K562 (cell line): ENCODE measurements at places on chromosomes 2 and 18. TPM values are rescaled to one million over a fixed set of nuclear protein-coding genes. Genes with fewer than 3 reads are reported as not detected.

Gene SYT4
- total RNA-seq = not detected in 2 replicates

- H3K4me3 ChIP-seq = no peak overlapping the region
- no peaks in the 10 kb centered on the region for H3K36me3 ChIP-seq
- H3K27me3 ChIP-seq = no peaks in the 10 kb centered on the region
- no peak for DNase-seq
Measured at GRCh38 chr2:115574667-115575066, 1132.2 kb downstream of the DPP10 start.

Gene DSG1
- total RNA-seq = 0.09 and 0.13 TPM in 2 replicates

- H3K36me3 ChIP-seq = no peaks in the 10 kb centered on the region
- H3K4me3 ChIP-seq = no peak overlapping the region
- H3K4me1 ChIP-seq = no peaks in the 10 kb centered on the region
- no peaks in the 10 kb centered on the region for H3K27me3 ChIP-seq
- no peak overlapping the region for H3K27ac ChIP-seq
Measured at GRCh38 chr18:41870191-41870590, 84.8 kb upstream of the PIK3C3 start.

GRCh38 chr2:166376873-166377272, 1.1 kb upstream of the SCN9A start:
- peak overlapping the region; percentile 83 for H3K27ac ChIP-seq
- peaks cover 4% of the 10 kb centered on the region; the same call in 1 of the 2 replicates for H3K4me1 ChIP-seq
- peak overlapping the region; percentile 62 for H3K4me3 ChIP-seq
- no peaks in the 10 kb centered on the region for H3K36me3 ChIP-seq
- no peak for DNase-seq

GRCh38 chr2:12923907-12924610, 207.3 kb downstream of the TRIB2 start:
- no peaks in the 10 kb centered on the region for H3K36me3 ChIP-seq
- no peak overlapping the region for H3K27ac ChIP-seq
- no peaks in the 10 kb centered on the region for H3K4me1 ChIP-seq
- no peaks in the 10 kb centered on the region for H3K27me3 ChIP-seq
- DNase-seq = no peak

DNA sequence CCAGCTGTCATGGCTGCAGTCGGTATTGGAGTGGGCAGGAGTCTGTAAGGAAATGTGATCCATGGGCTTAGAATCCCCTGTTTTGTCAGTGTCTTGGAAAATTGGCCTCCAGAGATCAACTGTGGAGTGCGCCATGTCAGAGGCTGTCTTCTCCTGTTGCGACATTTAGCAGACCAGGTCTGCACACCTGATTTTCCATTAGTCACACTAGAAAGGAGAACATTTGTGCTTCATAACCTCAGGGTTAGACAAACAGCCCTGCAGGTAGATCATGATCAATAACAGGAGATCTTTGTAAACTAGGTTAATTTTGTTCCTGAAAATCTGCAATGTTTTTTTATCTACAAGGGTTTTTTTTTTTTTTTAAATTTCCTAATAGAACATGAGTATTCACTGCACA, 28.0 kb downstream of the LDLRAD4 start:
- H3K36me3 ChIP-seq = no peaks in the 10 kb centered on the region
- H3K27ac ChIP-seq = no peak overlapping the region
- H3K4me3 ChIP-seq = no peak overlapping the region
- H3K4me1 ChIP-seq = no peaks in the 10 kb centered on the region

GRCh38 chr2:151265991-151266390, 4.3 kb upstream of the RBM43 start:
- H3K27ac ChIP-seq = no peak overlapping the region
- peaks cover 5% of the 10 kb centered on the region; the same call in 1 of the 3 replicates for H3K36me3 ChIP-seq
- H3K4me3 ChIP-seq = no peak overlapping the region
- H3K4me1 ChIP-seq = peaks cover 13% of the 10 kb centered on the region

DNA sequence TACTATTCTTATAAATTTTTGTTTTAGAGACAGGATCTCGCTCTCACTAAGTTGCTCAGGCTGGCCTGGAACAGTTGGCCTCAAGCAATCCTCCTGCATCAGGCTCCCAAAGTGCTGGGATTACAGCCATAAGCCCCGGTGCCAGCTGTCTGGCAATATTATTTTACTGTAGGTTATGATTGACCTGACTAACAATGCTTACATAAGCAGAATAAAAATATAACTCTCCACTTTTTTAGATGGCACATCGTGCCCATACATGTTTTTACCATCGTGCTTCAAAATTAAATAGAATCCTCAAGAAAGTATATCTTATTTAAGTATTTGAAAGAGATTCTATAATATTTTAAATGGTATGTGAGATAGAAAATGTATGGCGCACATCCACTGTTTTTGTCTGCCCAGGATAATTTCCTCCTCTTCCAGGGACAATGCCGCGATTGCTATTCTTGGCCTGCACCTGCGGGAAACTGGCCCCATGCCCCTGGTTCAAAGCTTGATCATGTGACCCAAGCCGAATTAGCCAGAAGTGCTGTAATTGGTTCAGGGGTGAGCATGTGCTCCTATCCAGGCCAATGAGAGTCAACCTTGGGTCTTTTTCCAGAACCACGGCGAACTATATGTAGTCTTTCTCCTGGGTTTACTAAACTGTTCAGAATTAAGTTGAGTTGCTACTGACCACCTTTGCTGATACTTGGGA, 38.3 kb upstream of the GREB1L start:
- H3K27ac ChIP-seq = no peak overlapping the region
- H3K4me1 ChIP-seq = no peaks in the 10 kb centered on the region
- peaks cover 4% of the 10 kb centered on the region; the same call in 2 of the 3 replicates for H3K27me3 ChIP-seq
- no peak overlapping the region for H3K4me3 ChIP-seq
- H3K36me3 ChIP-seq = no peaks in the 10 kb centered on the region

- H3K27me3 ChIP-seq = no peaks in the 10 kb centered on the region; the same call in 2 of the 3 replicates
- H3K27ac ChIP-seq = no peak overlapping the region
- H3K4me1 ChIP-seq = no peaks in the 10 kb centered on the region
- no peak for DNase-seq
- no peaks in the 10 kb centered on the region for H3K36me3 ChIP-seq
Measured at GRCh38 chr2:136214307-136215200, 96.6 kb upstream of the CXCR4 start.

DNA sequence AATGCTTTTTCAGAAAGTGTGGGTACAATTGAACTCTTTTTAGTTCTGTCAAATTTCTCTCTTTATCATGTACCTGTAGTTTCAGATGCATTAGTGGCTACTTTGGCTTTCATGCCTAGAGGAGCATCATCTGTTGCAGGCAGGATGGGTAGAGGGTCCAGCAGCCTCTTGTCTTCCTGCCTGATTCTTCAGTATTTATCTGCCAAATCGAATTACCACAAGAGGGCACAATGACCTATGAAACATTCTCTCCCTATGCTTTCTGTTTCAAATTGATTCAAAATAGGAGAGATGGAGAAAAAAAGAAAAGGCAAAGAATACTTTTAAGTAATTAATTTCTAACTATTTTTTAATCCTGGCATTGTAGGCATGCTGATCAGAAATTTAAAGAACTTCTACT, 477.2 kb downstream of the TRIB2 start:
- H3K27ac ChIP-seq = no peak overlapping the region
- no peak for DNase-seq
- H3K4me1 ChIP-seq = no peaks in the 10 kb centered on the region
- no peaks in the 10 kb centered on the region for H3K36me3 ChIP-seq
- H3K27me3 ChIP-seq = no peaks in the 10 kb centered on the region
